ENCODE measurements at places on chromosomes 11 and 22. TPM values are rescaled to one million over a fixed set of nuclear protein-coding genes. Genes with fewer than 3 reads are reported as not detected.
A peak's percentile ranks its signal among the peaks of the same experiment; 100 is the strongest.

Gene TRIM29
- 1.4 TPM for total RNA-seq

Gene PAMR1
- total RNA-seq, result 151 TPM

Gene KRTAP5-2
- not detected for total RNA-seq

DNA sequence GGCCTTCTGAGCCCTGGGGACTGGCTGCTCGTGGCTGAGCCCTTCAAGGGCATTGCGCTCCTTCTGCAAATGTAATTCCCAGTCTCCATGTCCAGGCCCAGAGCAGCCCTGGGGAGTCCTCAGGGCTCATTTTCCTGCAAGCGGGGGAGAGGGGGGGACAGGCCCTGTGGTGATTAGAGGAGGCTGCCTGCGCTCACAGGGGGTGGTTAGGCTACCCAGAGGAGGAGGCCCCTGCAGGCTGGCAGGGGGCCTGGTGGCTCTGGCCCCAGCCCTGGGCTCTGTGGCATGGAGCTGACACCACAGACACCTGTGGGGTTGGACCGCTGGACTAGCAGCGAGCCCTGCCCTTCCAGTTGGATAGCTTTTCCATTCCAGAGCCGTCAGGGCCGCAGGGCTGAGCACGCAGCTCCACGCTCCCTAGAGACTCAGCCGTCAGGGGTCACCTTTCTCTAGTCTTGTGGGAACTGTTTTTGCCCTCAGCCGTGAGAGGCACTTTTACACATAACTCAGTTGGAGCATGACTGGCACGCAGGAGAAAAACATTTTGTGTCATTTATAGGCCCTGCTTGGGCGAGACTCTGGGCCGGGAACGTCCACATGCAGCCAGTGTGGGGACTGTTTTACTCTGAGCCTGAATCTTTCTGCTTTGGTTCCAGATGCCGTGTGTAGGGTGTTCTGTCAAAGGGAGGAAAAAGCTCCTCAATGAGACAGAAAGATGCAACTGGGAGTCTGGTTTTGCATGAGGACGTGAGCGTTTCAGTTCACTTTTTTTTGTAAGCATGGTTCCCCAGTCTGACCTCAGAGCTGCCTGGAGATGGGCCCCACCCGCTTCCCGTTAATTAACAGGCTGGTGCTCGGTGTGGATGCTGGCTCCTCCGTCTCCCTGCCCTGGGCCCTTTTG is 58.1 kb downstream of the LRP5 start:
- peak; percentile 32 for DNase-seq

GRCh38 chr11:79220171-79220570 is 220.7 kb downstream of the TENM4 start:
- peak; percentile 35 for DNase-seq

- DNase-seq, result no peak
Measured at GRCh38 chr11:6216501-6216900, 11.1 kb downstream of the C11orf42 start.

DNA sequence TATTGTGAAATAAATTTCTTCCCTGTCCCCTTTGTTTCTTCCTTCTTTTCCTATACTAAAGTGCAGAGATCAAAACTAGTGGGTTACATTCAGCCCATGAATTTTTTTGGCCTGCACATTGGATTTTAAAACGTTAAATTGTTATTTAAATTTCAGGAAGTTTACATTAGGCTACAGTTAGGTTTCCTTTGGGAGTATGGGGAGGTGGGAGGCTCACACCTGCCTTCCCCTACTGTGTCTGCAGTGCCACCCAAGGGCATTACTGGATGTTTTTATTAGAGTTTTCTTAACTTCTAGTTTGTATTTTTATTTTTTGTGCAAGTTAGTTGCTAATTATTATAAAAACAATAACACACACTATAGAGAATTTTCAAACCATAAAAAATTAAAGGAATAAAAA is 51.7 kb downstream of the CYB5R2 start:
- no peak for DNase-seq

Gene RFPL3
- total RNA-seq, result not detected

- DNase-seq, result peak; percentile 13
Measured at GRCh38 chr11:14773755-14774154, 118.3 kb downstream of the CYP2R1 start.
